Activated T-helper 2 cell treated with anti-CD3 and anti-CD28 coated beads, Interferon-gamma antibody, Interleukin-2, Interleukin-4, amounts not matched to agents 10 μg/mL and 5 μg/mL and 100 μg/mL, durations not matched to agents 14 hours and 24 hours and 36 hours (primary cell): ENCODE measurements at places on chromosomes 7 and 10.

GRCh38 chr10:12940791-12941190, 60.7 kb downstream of the CCDC3 start:
- H3K27me3 ChIP-seq, result peaks cover 4% of the 10 kb centered on the region
- H3K36me3 ChIP-seq, result no peaks in the 10 kb centered on the region
- no peaks in the 10 kb centered on the region for H3K4me1 ChIP-seq
- H3K4me3 ChIP-seq, result no peak overlapping the region
- no peak for DNase-seq
- H3K27ac ChIP-seq, result no peak overlapping the region

- H3K36me3 ChIP-seq, result no peaks in the 10 kb centered on the region
- H3K27ac ChIP-seq, result no peak overlapping the region
- peaks cover 17% of the 10 kb centered on the region for H3K27me3 ChIP-seq
- peak; percentile 22 for DNase-seq
- H3K4me1 ChIP-seq, result peaks cover 3% of the 10 kb centered on the region
Observed at GRCh38 chr7:155590215-155591018, 44.1 kb upstream of the CNPY1 start.

DNA sequence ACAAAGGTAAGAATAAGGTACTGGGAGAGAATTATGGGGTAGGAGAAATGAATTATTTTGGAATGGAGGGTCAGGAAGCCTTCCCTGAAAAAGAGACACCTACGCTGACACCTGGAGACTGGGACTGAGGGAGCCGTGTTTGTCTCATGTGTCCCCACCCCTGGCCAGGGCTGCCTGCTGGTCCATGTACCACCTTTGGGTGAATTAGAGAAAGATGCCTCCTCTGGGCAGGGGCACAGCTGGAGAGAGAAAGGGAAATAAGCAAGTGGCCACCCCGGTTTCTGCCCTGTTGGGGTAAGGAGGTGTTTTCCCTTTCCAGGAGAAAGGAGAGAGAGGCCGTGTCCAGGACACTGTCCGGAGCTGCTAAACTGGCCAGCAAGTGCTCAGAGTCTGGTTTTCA, 21.8 kb downstream of the UBTD1 start:
- H3K4me3 ChIP-seq, result no peak overlapping the region
- no peaks in the 10 kb centered on the region for H3K4me1 ChIP-seq
- DNase-seq, result no peak
- no peaks in the 10 kb centered on the region for H3K36me3 ChIP-seq
- H3K27me3 ChIP-seq, result peaks cover 16% of the 10 kb centered on the region

DNA sequence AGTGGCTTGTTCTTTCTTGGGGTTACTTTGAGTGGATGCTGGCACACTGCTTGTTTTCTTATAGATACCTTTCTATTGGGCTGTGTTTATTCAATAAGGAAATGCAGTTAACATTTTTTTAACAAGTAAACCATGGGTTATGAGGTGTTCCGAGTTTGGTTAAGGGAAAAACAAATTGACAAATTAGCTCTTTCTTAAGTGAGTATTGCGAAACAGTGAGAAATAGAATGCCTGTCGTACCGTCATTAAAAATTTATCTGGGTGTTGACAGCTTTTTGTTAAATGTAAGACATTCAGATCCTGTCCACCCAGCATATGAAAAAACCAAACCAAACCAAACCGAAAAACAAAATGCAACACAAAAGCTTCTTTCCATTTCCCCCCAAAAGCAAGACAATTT, 6.2 kb downstream of the CUX1 start:
- H3K4me1 ChIP-seq, result peaks cover 1% of the 10 kb centered on the region
- DNase-seq, result no peak
- H3K4me3 ChIP-seq, result no peak overlapping the region
- H3K36me3 ChIP-seq, result peaks cover 8% of the 10 kb centered on the region
- peaks cover 5% of the 10 kb centered on the region for H3K27me3 ChIP-seq
- no peak overlapping the region for H3K27ac ChIP-seq

DNA sequence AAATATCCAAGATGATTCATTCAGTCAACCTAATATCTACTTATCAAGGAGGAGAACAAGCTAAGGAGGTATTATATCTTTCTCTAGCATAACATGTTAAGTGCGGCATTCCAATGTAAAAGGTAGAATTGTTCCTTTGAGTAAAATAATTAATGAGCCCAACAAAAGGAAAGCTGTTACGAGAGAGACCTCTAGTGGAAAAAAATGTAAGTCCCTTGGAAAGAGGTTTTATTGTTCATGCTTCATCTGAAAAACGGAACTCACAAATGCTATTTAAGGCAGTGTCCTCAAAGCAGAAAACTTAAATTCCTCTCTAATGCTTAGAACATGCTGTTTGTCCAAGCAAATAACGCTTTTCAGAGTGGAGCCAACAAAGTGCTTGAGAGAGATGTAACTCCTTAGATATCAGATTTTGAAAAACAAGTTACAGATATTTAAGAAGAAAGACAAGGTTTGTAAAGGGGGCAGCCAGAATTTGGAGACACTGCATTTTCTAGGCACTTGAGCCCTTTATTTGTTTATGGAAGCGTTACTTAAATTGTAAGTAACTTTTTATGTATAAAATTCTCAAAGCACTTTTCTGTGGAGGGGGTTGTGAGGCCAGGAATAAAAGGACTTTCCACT, 119.9 kb downstream of the TFEC start:
- H3K27me3 ChIP-seq, result no peaks in the 10 kb centered on the region
- H3K4me1 ChIP-seq, result no peaks in the 10 kb centered on the region
- DNase-seq, result no peak
- no peak overlapping the region for H3K4me3 ChIP-seq
- H3K27ac ChIP-seq, result no peak overlapping the region
- H3K36me3 ChIP-seq, result no peaks in the 10 kb centered on the region

- no peaks in the 10 kb centered on the region for H3K36me3 ChIP-seq
- H3K27me3 ChIP-seq, result peaks cover 51% of the 10 kb centered on the region
- H3K27ac ChIP-seq, result no peak overlapping the region
- H3K4me3 ChIP-seq, result no peak overlapping the region
Observed at GRCh38 chr10:3248526-3249306, 76.1 kb upstream of the PITRM1 start.

DNA sequence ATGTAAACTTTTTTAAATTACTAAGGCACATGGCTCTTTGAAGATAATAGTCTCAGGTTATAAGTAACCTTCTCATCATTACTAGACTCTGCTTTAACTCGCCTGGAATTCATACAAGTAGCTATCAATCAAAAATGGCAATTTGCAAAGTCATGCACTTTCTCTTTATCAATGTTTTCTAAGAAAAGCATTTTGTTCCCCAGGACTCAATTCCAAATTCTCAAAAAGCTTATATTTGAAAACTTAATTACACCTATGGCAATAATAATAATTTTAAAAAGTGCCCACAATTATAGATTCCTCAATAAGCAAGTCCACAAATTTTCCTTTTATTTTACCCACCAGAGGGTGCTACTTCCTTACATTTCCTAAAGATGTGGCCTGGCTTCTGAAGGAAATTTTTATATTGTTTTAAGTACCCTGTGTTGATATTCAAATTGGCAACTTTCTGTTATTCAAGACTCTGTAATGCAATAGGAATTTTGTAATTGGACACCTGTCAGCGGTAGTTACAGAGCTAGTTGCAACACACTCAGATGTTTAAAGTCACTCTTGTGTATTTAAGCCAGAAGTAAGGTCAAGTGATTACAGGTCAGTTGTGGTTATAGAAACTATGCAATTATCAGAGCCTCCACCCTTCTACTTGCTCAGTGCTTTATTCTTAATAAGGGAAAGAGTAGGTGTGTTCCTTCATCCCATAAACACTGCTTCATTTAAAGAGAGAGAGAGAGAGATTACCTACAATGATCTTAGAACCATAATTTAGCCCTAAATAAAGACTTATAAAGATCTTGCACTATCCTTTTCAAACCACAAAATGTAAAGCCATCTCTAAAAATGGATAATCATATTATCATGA, 47.1 kb upstream of the HYAL4 start:
- DNase-seq, result no peak
- no peaks in the 10 kb centered on the region for H3K4me1 ChIP-seq
- H3K4me3 ChIP-seq, result no peak overlapping the region
- no peaks in the 10 kb centered on the region for H3K27me3 ChIP-seq
- H3K36me3 ChIP-seq, result no peaks in the 10 kb centered on the region
- H3K27ac ChIP-seq, result no peak overlapping the region

GRCh38 chr10:2611603-2612002, 455.7 kb upstream of the PFKP start:
- H3K27ac ChIP-seq, result no peak overlapping the region
- DNase-seq, result no peak
- no peaks in the 10 kb centered on the region for H3K4me1 ChIP-seq
- H3K36me3 ChIP-seq, result no peaks in the 10 kb centered on the region

GRCh38 chr10:12993595-12993994, 7.9 kb downstream of the CCDC3 start:
- H3K4me1 ChIP-seq, result no peaks in the 10 kb centered on the region
- H3K27ac ChIP-seq, result no peak overlapping the region
- H3K4me3 ChIP-seq, result no peak overlapping the region
- H3K36me3 ChIP-seq, result no peaks in the 10 kb centered on the region
- H3K27me3 ChIP-seq, result peaks cover 5% of the 10 kb centered on the region
